Muscle of leg (tissue), 16 donors: ENCODE measurements at places on chromosomes 6 and 20.
A peak's percentile ranks its signal among the peaks of the same experiment; 100 is the strongest.

GRCh38 chr20:38843346-38843745 is 37.8 kb downstream of the PPP1R16B start:
- DNase-seq = no peak

GRCh38 chr6:25315194-25316177 is 36.3 kb downstream of the CARMIL1 start:
- DNase-seq = no peak

- DNase-seq = peak; percentile 48
These were observed 13.2 kb downstream of the CITED2 start for GRCh38 chr6:139361211-139361610.

DNA sequence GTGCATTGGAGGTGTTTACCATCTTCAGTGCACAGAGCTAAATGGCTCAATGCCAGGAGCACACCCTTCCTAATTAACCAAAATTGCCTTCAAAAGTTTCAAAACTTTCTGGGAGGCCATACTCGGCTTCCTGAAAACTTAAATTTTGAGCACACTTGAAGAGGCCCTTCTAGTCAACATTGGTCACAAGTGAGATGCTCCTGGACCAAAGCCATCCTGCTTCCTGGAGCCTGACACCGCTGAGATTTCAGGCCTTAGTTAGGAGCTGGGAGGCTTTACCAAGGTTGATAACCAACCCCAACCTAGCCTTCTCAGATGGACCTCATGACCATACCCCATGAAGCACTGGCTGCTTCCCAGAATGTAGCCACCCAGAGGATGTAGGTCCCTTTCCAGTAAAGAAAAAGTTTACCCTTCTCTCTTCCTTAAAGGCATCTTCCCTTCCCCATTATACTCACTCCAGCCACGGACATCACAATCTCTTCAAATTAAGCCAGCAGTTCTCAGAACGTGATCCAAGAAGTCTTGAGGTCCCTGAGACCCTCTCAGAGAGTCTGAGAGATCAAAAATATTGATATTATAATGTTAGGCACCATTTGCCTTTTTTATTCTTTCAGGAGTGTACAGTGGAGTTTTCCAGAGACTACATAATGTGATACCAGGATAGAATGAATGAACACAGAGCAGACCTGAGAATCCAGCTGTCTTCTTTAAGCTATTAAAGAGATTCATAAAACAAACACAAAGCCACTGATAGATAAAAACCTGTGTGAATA is 32.8 kb upstream of the SPTLC3 start:
- DNase-seq = no peak

DNA sequence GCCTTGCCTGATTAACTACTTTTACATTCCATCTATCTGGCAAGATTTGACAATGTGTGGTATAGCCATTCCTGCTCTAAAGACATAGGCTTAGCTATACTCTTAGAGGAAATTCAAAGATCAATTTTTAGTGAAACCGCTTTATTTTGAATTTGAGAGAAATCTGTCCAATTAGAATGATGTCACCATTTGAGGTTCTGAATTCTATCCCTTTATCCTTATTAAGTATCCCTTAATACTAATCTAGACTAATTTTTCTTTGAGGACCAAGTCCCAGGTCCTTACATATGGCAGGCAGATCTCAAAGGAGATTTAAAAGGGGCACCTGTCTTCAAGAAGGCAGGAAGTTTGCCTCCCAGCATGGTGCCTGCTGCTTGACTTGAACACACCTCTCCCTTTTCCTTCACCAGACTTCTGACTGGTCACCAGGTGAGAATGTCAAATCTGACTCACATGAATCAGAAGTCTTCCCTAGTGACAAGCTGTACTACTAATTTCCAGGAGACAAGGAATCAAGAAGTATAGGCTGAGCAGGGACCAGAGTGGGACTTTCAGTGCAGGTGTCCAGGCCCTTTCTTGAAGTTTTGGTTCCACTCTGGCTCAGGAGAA is 15.0 kb upstream of the MRAP2 start:
- DNase-seq = no peak

DNA sequence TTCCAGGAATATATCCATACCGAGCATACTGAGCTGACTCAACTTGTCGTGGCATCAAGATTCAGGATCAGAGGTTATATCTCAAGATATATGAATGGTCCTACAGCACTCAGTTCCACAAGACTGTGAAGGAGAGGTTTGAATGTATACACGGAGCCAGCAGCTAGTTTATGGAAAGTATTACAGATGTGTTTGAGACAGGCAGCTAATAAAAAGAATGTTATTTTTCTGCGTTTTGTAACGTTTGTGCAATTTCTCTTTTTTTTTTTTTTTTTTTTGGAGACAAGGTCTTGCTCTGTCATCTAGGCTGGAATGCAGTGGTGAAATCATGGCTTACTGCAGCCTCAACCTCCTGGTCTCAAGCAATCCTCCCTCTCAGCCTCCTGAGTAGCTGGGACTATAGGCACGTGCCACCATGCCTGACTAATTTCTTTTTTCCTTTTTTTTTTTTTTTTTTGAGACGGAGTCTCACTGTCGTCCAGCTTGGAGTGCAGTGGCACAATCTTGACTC is 3.4 kb upstream of the FAM110A start:
- no peak for DNase-seq

DNA sequence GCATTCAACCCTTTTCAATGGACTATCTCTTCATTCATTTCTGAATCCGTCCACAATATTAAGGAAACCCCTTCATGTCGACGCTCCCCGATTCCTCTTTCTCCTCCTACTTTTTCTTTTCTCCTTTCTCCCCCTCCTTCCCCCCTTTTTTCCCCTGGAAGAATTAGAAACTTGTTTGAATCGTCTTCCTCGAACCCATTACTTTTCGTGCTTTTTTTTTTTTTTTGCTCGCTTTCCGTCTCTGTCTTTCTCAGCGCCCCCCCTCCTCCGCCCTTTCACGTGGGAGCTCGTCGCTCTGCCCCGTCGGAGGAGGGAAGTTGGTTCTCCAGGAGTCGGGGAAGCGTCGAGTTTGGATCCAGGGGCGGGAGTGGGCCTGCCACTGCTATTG is 2.3 kb upstream of the NKX2-2 start:
- no peak for DNase-seq

GRCh38 chr6:44178424-44179071 is 19.9 kb downstream of the CAPN11 start:
- DNase-seq = no peak

DNA sequence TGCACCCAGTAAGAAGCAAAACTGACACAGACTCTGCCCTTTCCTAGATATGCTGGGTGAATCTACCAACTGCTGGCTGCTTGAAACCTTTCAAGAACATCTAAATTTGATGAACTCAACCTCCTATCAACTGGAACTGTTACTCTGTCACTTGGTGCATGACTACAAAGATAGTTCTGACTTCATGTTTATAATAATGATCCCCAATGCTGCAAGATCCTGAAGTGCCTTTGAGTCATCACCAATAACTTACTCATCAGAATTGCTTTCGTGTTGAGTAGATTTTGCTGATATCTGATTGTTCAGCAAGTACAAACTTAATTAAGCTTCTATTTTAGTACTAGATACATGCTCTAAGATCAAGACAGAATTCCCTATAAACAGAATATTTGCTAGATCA is 100.2 kb upstream of the ARMC2 start:
- no peak for DNase-seq

DNA sequence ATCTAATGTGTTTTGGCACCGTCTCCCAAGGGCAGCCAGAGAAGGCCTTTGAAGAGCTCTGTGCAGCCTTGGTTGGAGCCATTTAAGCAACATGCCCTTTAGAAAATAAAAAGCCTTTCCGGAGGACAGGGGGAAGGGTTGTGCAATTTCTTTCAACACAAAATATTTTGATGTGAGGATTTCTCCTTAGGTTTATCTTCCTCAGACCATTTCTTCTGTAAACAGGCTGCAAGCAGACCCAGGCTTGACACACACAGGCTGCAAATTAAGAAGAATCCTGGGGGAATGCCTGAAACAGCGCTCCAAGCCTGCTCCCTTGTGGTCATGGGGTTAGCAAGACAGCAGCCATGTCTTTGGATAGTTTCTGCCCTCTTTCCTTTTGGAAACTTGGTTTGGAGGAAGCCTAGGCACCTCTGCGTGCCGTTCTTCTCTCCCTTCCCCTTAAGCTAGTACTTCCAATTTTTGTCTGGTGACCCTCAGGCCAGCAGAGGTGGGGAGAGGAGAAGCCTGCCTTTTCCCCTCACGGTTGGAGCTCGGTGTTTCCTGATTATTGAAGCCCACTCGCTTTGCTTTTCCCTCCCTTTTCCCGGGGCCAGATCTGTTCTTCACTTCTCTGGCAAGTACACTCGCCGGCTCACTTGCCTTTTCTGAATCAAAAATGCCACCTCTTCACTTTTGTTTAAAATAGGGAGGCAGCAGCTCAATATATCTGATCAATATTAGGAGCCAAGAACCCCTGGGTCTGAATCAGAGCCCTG is 39.6 kb upstream of the NOX3 start:
- DNase-seq = no peak

- DNase-seq = peak; percentile 41
These were observed 149.8 kb downstream of the BTBD9 start for GRCh38 chr6:38489951-38490350.

- DNase-seq = no peak
These were observed 75.4 kb downstream of the BTBD9 start for GRCh38 chr6:38564301-38564700.

DNA sequence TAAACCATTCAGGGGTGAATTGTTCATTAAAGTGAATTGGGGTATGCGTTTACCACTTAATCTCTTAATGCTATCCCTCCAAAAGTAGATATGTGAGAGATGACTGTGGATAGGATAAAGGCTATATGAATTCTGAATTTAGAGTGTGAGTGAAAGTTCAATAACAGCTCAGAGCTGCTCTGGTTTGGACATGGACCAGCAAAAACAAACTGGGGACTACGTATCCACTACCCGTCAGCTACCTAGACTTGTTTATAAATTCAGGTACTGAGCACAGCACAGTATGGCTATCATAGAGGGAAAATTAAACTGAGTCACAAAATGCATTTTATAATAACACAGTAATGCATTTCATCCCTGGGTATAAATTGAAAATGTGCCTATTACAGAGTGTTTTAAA is 44.4 kb downstream of the HDDC2 start:
- DNase-seq = no peak

GRCh38 chr6:37433657-37434271 is 743 bp downstream of the CMTR1 start:
- no peak for DNase-seq

DNA sequence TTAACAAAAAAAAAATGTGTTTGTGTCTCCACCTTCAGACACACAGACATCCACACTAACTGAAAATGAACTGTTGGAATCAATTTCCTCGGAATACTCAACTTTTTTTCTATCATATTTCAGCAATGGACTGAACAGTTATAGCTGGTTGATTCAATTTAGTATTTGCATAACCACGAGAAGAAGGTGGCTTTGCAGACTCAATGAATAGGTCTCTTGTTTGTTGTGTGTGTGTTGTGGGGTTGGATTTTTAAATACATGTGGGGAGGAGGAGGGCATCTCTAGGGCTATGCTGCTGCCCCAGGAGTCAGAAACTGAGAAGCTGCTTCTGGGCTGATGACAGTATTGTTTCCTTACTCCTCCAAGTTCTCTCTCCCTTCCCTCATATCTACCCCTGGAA is 28.7 kb downstream of the TFAP2A start:
- no peak for DNase-seq

- no peak for DNase-seq
These were observed 416 bp downstream of the RSPH4A start for GRCh38 chr6:116616737-116617053.

GRCh38 chr6:117384659-117385058 is 41.1 kb downstream of the ROS1 start:
- DNase-seq = peak; percentile 3

DNA sequence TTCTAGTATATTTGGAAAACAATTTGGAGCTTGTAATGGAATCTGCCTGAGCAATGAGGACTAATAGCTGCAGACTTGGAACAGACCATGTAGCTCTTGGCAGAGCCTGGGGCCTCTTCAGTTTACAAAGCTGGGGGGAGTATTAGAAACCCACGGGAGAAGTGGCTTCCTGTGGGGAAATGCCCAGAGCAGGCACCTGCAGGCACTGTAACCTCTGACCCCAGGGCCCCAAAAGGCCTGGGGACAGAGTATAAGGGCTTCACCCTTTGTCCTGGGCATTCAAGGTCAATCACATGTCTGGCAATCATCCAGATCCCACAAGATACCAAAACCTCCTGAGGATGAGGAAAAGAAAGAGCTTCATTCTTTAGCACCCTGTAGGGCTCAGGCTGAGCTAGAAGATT is 19.4 kb downstream of the PKIG start:
- peak; percentile 97 for DNase-seq

GRCh38 chr20:23147964-23148730 is 62.0 kb upstream of the CD93 start:
- no peak for DNase-seq

GRCh38 chr20:62710886-62711702 is 2.5 kb downstream of the NTSR1 start:
- no peak for DNase-seq

DNA sequence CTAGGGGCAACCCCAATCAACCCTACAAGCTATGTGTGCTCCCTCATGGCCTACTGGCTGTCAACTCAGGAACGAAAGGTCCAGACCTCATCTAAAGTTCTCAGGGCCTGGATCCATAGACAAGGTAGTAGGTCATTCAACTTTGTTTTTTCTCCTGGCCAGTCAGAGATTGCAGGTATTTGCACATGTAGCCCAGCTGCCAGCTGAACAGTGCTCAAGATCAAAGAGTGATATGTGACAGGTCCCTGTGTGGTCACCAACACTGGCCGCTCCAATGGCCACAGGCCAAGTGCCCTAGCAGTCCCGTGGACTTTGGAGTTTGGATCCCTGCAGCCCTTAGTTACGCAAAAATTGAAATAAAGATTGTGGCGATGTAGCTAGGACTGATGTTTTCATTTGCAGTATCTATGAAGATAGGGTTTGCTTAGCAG is 60.6 kb upstream of the ATXN1 start:
- DNase-seq = no peak

DNA sequence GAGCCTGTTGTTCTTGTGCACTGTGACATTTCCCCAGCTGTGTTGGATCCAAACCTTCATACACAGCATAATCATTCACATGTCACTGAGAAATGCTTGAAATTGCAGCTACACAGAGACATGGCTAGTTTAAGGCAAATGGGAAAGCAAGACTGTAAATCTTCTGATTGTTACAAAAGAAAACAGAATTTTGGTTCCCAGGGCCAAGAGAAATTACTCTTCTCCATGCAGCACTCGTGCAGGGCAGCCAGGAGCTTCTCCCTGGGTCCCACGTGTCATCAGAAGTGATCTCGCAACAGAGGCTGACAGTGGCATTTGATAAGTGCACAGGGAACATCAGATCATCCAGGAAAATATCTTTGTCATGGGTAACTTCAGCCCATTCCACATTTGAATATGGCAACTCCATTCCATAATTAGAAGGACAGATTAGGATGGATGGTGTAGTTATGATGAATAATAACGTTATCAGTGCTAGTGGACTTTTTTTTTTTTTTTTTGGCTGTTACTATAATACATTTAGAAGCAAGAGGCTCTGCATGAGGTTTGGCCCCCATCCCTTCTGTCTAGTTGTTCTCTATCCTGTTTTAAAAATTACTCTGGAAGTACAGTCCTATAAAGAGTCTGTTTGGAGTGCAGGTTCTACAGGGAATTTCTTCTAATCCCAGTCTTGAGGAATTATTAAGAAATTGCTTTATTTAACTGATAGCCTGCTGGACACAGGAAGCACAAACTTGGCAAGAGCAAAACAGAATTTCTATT is 571.0 kb upstream of the NOX3 start:
- no peak for DNase-seq

GRCh38 chr6:31328355-31328960 is 28.5 kb downstream of the HLA-B start:
- DNase-seq = no peak
